ENCODE measurements at places on chromosomes 13 and 19.

- no peaks in the 10 kb centered on the region for H3K27me3 ChIP-seq
- no peak overlapping the region for H3K4me3 ChIP-seq
- H3K4me1 ChIP-seq = no peaks in the 10 kb centered on the region
- no peak overlapping the region for H3K27ac ChIP-seq
Measured at GRCh38 chr13:103236213-103236612, 170.0 kb upstream of the SLC10A2 start.

GRCh38 chr13:75353781-75354193 lies 128.2 kb downstream of the TBC1D4 start:
- no peak overlapping the region for H3K27ac ChIP-seq
- H3K4me3 ChIP-seq = no peak overlapping the region
- DNase-seq = no peak
- H3K36me3 ChIP-seq = no peaks in the 10 kb centered on the region
- no peaks in the 10 kb centered on the region for H3K27me3 ChIP-seq

GRCh38 chr19:35088131-35088913 lies 27.3 kb upstream of the FXYD3 start:
- H3K36me3 ChIP-seq = no peaks in the 10 kb centered on the region
- H3K4me3 ChIP-seq = no peak overlapping the region
- H3K27ac ChIP-seq = peak overlapping the region; percentile 90
- H3K27me3 ChIP-seq = no peaks in the 10 kb centered on the region

GRCh38 chr19:3809881-3810707 lies 23.9 kb upstream of the MATK start:
- peak; percentile 83 for DNase-seq
- no peaks in the 10 kb centered on the region for H3K36me3 ChIP-seq
- H3K27me3 ChIP-seq = no peaks in the 10 kb centered on the region
- H3K4me3 ChIP-seq = peak overlapping the region; percentile 13
- H3K4me1 ChIP-seq = peaks cover 44% of the 10 kb centered on the region

DNA sequence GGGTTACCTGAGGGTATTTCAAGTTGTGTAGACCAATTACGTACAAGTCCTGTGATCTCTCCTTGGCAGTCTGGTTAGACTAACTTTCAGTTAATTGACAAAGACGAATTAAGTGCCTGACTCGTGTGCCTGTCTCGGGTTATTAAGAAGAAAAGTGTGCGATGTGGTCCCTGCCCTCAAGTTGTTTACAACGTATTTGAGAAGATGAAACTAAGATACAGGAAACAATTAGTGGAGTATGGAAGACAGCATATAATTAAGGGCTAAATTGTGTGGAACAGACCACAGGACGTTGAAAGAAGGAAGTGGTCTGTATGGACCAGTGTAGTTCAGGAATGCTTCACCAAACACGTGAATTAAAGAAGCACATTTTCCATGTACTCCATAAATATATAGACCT lies 49.2 kb downstream of the KLF5 start:
- no peak overlapping the region for H3K27ac ChIP-seq
- DNase-seq = no peak
- H3K36me3 ChIP-seq = no peaks in the 10 kb centered on the region
- H3K4me1 ChIP-seq = no peaks in the 10 kb centered on the region
- no peak overlapping the region for H3K4me3 ChIP-seq

DNA sequence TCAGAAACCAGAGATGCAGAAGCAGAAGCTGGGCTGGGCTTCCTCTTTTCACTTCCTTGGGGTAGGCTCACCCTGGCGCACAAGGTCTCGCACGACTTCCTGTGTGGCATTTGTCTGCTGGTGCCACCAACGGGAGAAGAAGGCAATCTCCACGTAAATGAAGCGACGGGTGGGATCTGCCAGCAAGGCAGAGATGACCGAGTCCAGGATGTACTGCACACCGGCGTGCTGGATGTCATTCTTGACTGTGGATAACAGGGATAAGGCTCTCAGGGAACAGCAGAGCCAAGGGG lies 1.3 kb downstream of the MAN2B1 start:
- H3K36me3 ChIP-seq = peaks cover 2% of the 10 kb centered on the region
- H3K4me1 ChIP-seq = peaks cover 32% of the 10 kb centered on the region
- DNase-seq = peak; percentile 92

- no peak overlapping the region for H3K4me3 ChIP-seq
- no peak for DNase-seq
- no peak overlapping the region for H3K27ac ChIP-seq
Measured at GRCh38 chr13:112242777-112243176, 133.4 kb upstream of the SPACA7 start.

DNA sequence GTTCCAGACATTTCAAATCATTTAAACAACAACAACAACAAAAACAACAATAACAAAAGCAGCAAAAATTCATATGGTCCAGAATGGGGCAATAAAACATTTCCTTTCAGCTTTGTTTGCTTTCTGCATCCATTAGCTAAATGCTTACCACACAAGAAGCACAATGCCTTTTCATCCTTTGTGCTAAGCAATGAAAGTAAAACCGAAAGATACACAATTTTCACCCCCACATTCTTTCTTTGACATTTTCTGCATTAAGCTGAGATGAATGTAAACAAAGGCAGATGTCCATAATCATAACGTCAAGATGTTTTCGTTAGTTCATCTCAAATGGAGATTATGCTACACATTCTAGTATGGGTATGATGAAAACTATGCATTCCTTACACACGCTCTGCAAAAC lies 568.5 kb downstream of the SLITRK6 start:
- no peaks in the 10 kb centered on the region for H3K4me1 ChIP-seq
- H3K27ac ChIP-seq = no peak overlapping the region
- no peaks in the 10 kb centered on the region for H3K36me3 ChIP-seq
- DNase-seq = no peak
- no peak overlapping the region for H3K4me3 ChIP-seq

DNA sequence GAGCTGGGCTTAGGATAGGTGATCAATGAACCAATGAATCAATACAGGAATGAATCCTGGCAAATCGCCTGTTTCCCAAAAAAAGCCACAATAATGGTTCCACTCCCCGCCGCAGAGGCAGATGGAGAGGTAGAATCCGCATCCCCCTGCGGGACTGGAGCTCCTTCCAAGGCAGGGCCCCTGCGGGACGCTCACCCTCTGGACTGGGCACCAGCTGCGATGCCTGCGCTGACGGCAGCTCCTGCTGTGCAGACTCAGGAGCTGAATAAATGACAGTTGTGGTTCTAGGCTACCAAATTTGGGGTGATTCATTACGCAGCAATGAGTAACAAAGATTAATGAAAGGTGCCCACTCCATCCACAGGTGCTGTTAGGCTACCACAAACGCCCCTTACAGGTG lies 8.8 kb upstream of the CDC34 start:
- H3K36me3 ChIP-seq = no peaks in the 10 kb centered on the region
- no peak overlapping the region for H3K27ac ChIP-seq
- no peaks in the 10 kb centered on the region for H3K27me3 ChIP-seq

- no peaks in the 10 kb centered on the region for H3K27me3 ChIP-seq
- H3K36me3 ChIP-seq = no peaks in the 10 kb centered on the region
- DNase-seq = no peak
- no peak overlapping the region for H3K4me3 ChIP-seq
- no peaks in the 10 kb centered on the region for H3K4me1 ChIP-seq
Measured at GRCh38 chr13:83515268-83516015, 366.8 kb downstream of the SLITRK1 start.

GRCh38 chr19:44278181-44278690 lies 18.6 kb downstream of the ZNF233 start:
- no peak overlapping the region for H3K27ac ChIP-seq
- no peak overlapping the region for H3K4me3 ChIP-seq
- no peaks in the 10 kb centered on the region for H3K36me3 ChIP-seq
- no peak for DNase-seq
- no peaks in the 10 kb centered on the region for H3K4me1 ChIP-seq

GRCh38 chr19:16018106-16018755 lies 58.1 kb upstream of the TPM4 start:
- no peaks in the 10 kb centered on the region for H3K36me3 ChIP-seq
- no peak overlapping the region for H3K27ac ChIP-seq
- H3K4me3 ChIP-seq = no peak overlapping the region
- no peaks in the 10 kb centered on the region for H3K27me3 ChIP-seq

GRCh38 chr13:32300920-32301319 lies 14.2 kb downstream of the ZAR1L start:
- no peak for DNase-seq
- H3K27ac ChIP-seq = no peak overlapping the region
- no peak overlapping the region for H3K4me3 ChIP-seq
- no peaks in the 10 kb centered on the region for H3K36me3 ChIP-seq

DNA sequence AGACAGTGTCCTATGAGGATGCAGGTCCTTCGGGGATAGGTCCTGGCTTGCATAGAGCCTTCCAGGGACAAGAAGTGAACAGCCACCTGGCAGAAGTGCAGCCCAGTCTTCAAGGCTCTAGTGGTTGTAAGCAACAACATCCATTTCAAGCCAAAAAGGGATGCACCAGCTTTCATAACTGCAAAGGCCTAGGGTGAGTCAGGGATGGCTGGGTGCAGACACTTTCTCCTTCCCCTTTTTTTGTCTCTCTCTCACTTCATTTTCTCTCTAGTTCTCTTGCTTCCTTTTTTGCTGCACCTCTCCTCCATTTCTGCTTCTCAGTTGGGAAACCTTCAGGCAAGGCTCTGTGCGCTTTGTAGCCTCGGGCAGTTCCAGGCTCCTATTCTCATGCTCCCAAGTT lies 196.2 kb upstream of the ZNF536 start:
- no peak overlapping the region for H3K27ac ChIP-seq
- DNase-seq = no peak
- H3K27me3 ChIP-seq = no peaks in the 10 kb centered on the region
- H3K4me1 ChIP-seq = no peaks in the 10 kb centered on the region

GRCh38 chr19:10096615-10096963 lies 5.9 kb downstream of the ANGPTL6 start:
- no peak for DNase-seq
- H3K27me3 ChIP-seq = no peaks in the 10 kb centered on the region

GRCh38 chr19:2949939-2950285 lies 5.1 kb upstream of the ZNF77 start:
- H3K27ac ChIP-seq = peak overlapping the region; percentile 92
- peak overlapping the region; percentile 84 for H3K4me3 ChIP-seq
- H3K4me1 ChIP-seq = peaks cover 8% of the 10 kb centered on the region
- DNase-seq = no peak

GRCh38 chr13:21670006-21670882 lies 629 bp upstream of the FGF9 start:
- peaks cover 54% of the 10 kb centered on the region for H3K4me1 ChIP-seq
- peak; percentile 84 for DNase-seq
- H3K4me3 ChIP-seq = peak overlapping the region; percentile 75
- H3K27me3 ChIP-seq = no peaks in the 10 kb centered on the region

DNA sequence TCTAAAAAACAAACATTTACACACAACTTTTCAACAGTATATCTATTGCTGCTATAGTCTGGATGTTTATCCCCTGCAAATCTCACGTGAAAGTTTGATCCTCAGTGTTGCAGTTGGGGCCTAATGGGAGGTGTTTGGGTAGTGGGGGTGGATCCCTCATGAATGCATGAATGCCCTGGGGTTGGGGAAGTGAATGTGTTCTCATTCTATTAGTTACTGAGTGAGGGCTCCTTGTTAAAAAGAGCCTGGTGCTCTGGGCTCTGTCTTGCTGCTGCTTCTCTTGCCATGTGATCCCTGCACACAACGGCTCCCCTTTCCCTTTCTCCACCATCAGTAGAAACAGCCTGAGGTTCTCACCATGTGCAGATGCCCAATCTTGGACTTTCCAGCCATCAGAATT lies 242.7 kb upstream of the HTR2A start:
- no peaks in the 10 kb centered on the region for H3K36me3 ChIP-seq
- H3K4me1 ChIP-seq = no peaks in the 10 kb centered on the region
- H3K27me3 ChIP-seq = no peaks in the 10 kb centered on the region
- no peak for DNase-seq
- no peak overlapping the region for H3K27ac ChIP-seq

GRCh38 chr19:28542394-28543243 lies 670.3 kb downstream of the UQCRFS1 start:
- no peak for DNase-seq
- H3K27ac ChIP-seq = no peak overlapping the region
- no peak overlapping the region for H3K4me3 ChIP-seq
- no peaks in the 10 kb centered on the region for H3K27me3 ChIP-seq
- no peaks in the 10 kb centered on the region for H3K4me1 ChIP-seq
- H3K36me3 ChIP-seq = no peaks in the 10 kb centered on the region

- no peak overlapping the region for H3K27ac ChIP-seq
- H3K27me3 ChIP-seq = no peaks in the 10 kb centered on the region
- H3K36me3 ChIP-seq = no peaks in the 10 kb centered on the region
- peaks cover 16% of the 10 kb centered on the region for H3K4me1 ChIP-seq
- DNase-seq = no peak
Measured at GRCh38 chr19:47351548-47351947, 2.4 kb downstream of the DHX34 start.

DNA sequence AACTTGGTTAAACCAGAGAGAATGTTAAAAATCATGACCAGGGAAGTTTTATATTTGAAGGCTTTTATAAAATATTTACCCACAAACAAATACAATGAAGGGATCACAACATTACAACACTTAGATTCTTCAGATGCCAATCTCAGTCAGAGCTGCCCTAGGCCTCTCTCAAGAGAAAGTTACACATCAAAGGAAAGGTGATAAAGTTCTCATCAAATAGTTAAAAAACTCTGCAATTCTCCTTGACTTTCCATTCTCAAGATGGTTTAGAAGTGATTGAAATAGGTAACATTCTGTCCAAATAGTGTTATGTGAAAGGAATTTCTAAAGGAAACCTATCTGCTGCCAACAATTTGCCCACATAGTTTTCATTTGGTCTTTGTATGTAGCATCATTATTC lies 1115.2 kb upstream of the MIR17HG start:
- no peak for DNase-seq
- no peaks in the 10 kb centered on the region for H3K36me3 ChIP-seq
- H3K4me3 ChIP-seq = no peak overlapping the region

- H3K27ac ChIP-seq = no peak overlapping the region
- no peak overlapping the region for H3K4me3 ChIP-seq
- H3K4me1 ChIP-seq = peaks cover 3% of the 10 kb centered on the region
- peaks cover 3% of the 10 kb centered on the region for H3K36me3 ChIP-seq
Measured at GRCh38 chr19:7910321-7911161, 4.1 kb upstream of the TGFBR3L start.

DNA sequence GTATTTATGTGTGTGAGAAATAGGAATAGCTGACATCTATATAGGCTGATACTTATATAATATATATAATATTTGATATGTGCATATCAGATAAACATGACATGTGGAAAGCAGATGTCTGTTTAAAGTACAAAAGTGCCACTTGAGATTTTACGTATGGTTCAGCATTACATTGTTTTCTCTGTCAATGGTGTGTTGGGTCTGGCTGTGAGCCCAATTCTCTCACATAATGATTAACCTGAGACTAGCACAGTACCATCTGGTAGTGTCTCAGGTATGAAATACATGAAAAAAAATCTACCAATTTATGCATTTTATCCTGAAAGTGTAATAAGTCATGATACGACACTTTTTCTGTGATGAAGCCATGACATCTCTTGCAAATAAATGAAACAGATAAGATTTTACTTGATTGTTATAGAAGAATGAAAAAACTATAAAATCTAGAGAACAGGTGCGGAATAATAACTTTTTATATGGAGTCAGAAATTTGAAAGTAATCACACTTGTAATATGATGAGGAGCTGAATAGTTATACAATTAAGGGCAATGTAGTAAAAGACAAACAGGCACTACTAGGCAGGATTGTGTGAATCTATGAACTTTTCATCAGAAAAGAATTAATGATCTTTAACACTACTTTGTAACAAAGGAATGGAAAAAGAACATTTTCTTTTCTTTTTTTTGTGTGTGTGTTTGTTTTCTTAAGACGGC lies 1405.0 kb downstream of the OLFM4 start:
- no peaks in the 10 kb centered on the region for H3K27me3 ChIP-seq
- no peaks in the 10 kb centered on the region for H3K4me1 ChIP-seq
- H3K4me3 ChIP-seq = no peak overlapping the region
- no peaks in the 10 kb centered on the region for H3K36me3 ChIP-seq

GRCh38 chr19:10593820-10594637 lies 6.9 kb upstream of the AP1M2 start:
- peak; percentile 56 for DNase-seq
- H3K27ac ChIP-seq = peak overlapping the region; percentile 9
- peaks cover 30% of the 10 kb centered on the region for H3K4me1 ChIP-seq
- H3K27me3 ChIP-seq = no peaks in the 10 kb centered on the region
